Pulmonary artery endothelial cell (primary cell): ENCODE measurements at places on chromosomes 16 and 17. TPM values are rescaled to one million over a fixed set of nuclear protein-coding genes. Genes with fewer than 3 reads are reported as not detected.
A peak's percentile ranks its signal among the peaks of the same experiment; 100 is the strongest.

Gene FAM171A2
- total RNA-seq: 3.7 and 6.1 TPM in 2 replicates

Gene SLC5A2
- total RNA-seq: not detected in 2 replicates

Gene RPUSD1
- 41.9 and 45.0 TPM in 2 replicates for total RNA-seq

Gene SLC16A6
- 0.14 and 0.73 TPM in 2 replicates for total RNA-seq

Gene TBX4
- total RNA-seq: not detected in 2 replicates

Gene CASKIN1
- 0.04 and 0.26 TPM in 2 replicates for total RNA-seq

Gene KRT28
- total RNA-seq: not detected in 2 replicates

Gene KRTAP3-1
- not detected in 2 replicates for total RNA-seq

Gene SYT17
- 0.49 and 0.59 TPM in 2 replicates for total RNA-seq

Gene OR3A3
- not detected in 2 replicates for total RNA-seq

Gene ALOX15B
- total RNA-seq: not detected in 2 replicates

Gene CACNG4
- not detected in 2 replicates for total RNA-seq

- no peak for DNase-seq
Measured at GRCh38 chr16:26457095-26457494, 609.6 kb upstream of the C16orf82 start.

DNA sequence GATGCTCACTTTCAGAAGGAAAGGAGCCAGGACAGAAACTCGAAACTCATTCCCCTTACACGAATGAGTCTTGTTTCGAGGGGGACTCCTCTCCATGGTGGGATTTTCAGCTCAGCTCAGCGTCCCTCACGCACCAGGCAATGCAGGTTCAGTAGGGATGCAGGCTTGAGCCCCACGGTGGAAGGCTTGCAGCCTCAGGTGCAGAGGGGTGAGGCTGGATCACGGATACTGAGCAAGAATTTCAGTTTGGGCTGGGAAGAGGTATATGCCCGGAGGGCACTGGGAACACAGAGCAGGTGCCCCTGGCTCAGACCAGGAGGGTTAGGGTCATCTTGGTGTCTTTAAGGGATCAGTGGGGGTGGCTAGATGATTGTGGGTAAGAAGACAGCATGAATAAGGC lies 344.9 kb upstream of the TNRC6C start:
- DNase-seq: no peak

DNA sequence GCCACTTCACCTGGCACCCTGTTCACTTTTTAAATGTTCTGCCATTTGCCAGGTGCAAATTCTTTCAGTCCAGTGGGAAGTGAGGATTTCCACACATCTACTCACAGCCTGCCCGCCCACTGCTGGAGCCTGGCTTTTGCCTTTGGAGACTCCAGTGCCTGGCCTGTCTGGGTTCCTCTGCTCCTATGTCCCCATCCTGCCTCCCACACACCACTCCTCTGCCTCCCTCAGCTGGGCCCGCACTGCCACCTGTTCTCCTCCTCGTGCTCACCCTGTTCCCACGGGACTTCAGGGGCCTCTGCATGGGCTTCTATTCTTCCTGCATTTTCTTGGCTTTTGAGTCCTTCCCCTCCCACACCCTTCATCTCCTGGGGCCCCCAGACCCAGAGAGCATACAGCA lies 7.9 kb upstream of the NDRG4 start:
- DNase-seq: no peak

DNA sequence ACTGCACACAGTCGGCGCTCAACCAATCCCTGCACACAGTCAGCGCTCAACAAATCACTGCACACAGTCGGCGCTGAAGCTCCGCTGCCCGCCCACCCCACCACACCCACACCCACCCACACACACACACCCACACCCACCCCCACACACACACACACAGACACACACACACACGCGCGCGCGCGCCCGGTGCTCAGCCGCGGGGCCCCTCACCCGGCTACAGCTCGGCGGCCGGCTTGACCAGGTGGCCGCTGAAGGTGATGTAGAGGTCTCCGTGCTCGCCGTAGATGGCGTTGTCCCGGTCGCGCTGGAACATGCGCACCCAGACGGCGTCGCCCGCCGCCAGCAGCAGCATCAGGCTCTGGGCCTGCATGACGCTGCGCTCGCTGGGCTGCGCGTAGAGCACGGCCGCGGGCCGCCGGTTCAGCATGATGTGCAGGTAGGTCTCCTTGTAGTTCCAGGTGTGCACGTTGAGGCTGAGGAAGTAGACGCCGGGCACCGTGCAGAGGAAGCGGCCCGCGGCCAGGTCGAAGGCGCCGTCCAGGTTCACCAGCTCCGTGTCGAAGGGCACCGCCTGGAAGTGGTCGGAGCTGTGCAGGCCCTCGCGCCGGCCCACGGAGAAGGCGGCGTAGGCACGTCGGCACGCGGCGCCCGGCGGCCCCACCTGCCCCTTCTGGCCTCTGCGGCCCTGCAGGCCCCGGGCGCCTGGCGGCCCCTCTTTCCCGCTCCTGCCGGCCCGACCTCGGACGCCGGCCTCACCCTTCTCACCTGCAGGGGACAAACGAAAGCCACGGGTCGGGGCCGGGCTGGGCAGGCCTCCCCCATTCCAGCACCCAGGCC lies 2.5 kb downstream of the C1QTNF8 start:
- DNase-seq: no peak

DNA sequence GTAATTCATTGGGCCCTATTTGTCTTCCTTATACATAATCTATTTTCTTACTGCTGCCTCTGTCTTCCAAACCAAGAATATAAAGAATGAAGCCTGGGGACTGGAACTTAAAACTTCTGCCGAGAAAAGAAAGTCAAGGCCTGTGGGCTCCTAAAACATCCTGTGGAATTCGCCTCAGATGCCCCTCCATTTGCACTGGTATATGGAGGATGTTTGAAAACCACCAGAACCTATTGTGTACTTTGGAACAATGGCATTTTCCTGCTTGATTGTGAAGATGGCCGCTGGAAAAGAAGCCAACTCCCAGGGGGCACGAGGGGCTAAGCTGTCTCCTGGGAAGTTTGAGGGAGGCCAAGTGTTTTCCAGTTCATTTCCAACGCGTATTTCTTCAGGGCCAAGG lies 122.4 kb downstream of the WWOX start:
- no peak for DNase-seq

DNA sequence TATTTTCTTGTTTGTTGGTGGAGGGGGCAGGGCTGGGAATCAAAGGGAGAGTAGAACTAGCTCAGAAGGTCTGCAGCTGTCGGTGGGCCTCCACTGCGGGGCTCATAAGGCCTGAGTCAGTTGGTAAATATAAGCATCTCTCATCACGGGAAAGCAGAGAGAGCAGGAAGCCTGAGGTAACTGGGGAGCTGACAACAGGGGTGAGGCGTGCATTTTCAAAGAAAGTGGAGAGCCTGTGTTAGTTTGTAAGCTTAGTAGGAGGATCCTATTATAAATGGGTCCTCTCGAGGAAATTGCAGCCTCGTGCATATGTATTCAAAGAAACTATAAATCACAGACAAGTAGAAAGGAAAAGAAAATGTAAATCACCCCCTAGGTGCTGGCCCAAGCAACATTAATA lies 221.0 kb upstream of the CDH13 start:
- DNase-seq: no peak

DNA sequence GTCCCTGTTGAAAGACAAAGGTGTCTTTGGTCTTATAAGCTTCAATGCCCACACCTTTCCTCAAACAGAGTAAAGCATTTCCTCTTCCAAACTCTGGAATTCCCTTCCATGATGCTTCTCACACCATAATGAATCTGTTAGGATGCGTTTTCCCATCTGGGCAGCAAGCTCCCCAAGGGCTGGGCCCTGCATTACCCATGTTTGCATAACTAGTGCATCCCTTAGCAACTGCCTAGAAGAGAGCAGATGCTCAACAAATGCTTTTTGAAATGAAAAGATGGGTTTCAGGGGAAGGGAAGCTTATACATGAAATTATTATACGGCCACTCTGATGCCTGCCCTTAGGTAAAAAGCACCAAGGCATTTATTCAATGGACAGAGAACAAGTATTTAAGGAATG lies 124.5 kb upstream of the CCL2 start:
- no peak for DNase-seq

- DNase-seq: no peak
Measured at GRCh38 chr17:69871318-69871717, 203.7 kb upstream of the KCNJ16 start.

GRCh38 chr17:28112181-28112580 lies 69.7 kb downstream of the NLK start:
- no peak for DNase-seq

- no peak for DNase-seq
Measured at GRCh38 chr16:89193576-89194293, 6.6 kb downstream of the SLC22A31 start.

DNA sequence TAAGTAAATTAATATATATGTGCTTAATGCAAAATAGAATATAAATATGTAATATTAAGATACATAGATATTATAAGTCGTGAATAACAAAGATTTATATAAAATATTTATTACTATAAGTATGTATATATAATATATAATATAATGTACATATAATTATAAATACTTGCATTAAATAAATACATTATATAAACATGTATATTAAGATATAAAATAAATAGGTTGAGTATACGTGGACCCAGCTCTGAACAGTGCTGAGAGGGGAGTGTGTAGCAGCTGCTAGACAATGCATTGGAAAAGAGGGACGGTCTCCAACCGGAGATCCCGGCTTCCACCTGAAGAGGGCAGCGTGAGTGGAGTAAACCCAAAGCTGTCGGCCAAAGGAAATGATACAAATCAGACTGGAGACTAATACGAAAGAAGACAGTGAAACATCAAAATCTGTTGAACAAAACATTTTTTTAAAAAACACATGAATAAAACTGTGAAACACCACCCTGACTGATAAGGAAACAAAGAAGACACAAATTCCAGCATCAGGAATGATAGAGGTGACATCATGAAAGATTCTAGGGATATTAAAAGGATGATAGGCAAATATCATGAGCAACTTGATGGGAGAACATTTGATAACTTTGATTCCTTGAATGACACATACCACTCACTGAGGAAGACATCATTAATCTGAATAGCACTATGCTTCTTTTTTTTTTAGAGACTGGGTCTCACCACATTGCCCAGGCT lies 125.4 kb upstream of the CHMP6 start:
- DNase-seq: peak; percentile 26

DNA sequence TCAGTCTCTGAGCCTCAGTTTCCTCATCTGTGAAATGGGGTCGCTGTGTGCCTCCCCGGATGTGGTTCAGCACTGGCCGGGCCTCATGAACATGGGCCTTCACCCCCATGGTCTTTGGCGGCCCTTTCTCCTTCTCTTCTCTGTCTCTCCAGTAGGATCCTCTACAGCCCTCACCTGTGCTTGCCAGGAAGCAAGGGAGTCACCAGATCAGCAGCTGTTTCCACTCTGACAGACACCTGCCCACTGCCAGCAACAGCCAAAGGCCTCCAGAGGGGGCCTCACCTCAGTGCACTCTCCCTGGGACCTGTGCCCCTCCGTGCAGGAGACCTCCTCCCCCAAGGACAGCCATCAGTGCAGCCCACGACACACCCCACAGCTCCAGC lies 89.4 kb downstream of the C16orf78 start:
- no peak for DNase-seq

GRCh38 chr16:54200720-54201119 lies 85.9 kb downstream of the IRX3 start:
- no peak for DNase-seq

- no peak for DNase-seq
Measured at GRCh38 chr17:43068570-43069367, 43.7 kb downstream of the RND2 start.

DNA sequence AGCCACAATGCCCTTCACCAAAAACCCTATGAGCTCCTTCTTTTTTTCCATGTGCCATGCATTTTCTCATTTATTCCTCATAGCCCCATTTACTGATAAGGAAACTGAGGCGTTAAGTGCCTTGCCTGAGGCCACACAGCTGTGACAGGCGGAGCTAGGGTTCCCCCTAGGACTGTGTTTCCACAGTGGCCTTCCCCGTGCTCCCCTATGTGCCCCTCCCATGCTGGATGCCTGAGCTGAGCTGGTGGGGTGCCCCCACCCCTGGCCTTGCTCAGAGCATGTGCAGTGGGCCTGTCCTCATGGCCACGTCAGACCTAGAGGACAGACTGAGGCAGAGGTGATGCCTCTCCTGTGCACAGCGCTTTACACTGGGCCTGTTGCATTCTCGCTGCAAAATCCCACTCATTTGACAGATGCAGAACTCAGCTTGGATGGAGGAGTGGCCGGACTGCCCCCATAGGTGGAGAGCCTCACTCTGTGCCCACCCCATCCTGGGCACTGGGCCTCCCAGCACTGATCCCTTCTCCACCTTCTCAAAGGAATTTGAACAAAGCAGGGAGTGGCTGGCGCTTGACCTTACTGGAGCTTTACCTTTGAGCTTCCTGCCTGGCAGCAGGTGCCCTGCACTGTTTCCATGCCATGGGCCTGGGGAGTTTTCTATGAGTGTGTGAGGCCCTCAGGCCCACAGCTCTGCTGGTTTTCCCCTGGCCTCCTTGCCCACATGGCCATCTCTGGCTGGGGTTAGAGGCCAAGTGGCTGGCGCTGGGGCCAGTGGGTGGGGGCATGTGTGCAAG lies 2.6 kb downstream of the MAP2K3 start:
- no peak for DNase-seq

DNA sequence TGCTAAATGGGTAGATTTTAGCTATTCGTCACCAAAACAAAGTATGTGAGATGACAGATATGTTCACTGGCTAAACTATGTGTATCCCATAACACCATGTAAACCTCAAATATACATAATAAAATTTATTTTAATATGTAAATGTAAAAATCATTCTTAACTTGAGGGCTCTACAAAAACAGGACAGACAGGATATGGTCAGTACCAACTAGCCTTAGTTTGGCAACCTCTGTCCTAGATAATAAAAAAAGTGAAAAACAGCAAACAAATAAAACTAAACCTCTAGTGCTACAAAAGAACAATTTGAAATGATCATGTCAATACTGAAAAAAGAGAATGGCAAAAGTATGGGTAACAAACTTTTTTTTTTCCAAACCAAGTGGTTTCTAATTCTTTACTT lies 33.8 kb downstream of the NCOR1 start:
- DNase-seq: no peak

DNA sequence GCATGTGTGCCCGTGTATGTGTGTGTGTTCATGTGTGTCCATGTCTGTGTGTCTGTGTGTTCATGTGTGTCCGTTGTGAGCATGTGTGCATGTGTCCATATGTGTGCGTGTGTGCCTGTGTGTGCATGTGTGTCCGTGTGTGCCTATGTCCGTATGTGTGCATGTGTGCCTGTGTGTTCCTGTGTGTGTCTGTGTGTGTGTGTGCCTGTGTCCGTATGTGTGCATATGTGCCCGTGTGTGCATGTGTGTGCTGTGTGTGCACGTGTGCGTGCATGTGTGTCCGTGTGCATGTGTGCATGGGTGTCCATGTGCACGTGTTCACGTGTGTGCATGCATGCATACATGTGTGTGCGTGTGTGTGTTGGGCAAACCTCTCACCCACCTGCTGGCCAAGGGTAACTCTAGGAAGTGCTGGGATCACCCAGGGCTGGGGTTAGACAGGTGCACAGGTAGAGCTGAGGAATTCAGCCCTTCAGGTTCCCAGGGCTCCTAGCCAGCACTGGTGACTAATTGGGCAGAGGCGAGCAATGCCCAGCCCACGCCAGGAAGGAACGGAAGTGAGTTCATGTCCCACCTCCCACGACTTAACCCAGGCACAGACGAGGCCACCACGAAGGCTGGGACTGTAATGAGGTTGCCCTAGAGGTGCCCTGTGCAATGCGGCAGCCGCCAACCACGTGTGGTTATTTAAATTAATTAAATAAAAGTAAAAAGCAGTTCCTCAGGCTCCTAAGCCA lies 8.2 kb upstream of the CSNK1D start:
- no peak for DNase-seq

GRCh38 chr17:3980381-3981014 lies 16.3 kb upstream of the ATP2A3 start:
- no peak for DNase-seq

- no peak for DNase-seq
Measured at GRCh38 chr17:46770818-46771560, 47.5 kb downstream of the WNT3 start.
